Inflammatory macrophage treated with lipopolysaccharide for 1 hour (primary cell): ENCODE measurements at places on chromosomes 11 and 22.

- DNase-seq: no peak
Observed at GRCh38 chr11:64842366-64842759, 2.1 kb downstream of the CDC42BPG start.

GRCh38 chr11:86219311-86220193, 25.0 kb upstream of the EED start:
- DNase-seq: no peak

- no peak for DNase-seq
Observed at GRCh38 chr11:133968300-133968699, 11.5 kb upstream of the IGSF9B start.

DNA sequence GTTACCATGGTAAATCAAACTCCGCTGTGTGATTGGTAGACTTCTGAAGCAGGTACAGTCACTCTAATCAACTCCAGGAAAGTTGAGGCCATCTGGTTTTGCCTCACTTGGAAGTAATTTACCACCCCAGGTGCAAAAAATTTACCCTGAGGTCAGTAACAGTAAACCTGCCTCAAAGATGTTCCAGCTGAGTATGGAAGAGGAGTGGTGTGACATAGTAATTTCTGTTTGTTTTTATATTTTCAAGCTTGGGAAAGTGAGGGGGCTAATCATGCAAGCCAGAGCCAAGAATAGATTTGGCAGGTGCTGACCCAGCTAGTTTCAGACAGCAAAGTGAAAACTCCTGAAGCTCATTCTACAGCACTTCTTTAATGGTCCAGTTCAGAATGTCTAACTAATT, 691.6 kb downstream of the NTM start:
- DNase-seq: no peak

GRCh38 chr11:111944651-111945051, 7.5 kb downstream of the DIXDC1 start:
- peak; percentile 21 for DNase-seq

DNA sequence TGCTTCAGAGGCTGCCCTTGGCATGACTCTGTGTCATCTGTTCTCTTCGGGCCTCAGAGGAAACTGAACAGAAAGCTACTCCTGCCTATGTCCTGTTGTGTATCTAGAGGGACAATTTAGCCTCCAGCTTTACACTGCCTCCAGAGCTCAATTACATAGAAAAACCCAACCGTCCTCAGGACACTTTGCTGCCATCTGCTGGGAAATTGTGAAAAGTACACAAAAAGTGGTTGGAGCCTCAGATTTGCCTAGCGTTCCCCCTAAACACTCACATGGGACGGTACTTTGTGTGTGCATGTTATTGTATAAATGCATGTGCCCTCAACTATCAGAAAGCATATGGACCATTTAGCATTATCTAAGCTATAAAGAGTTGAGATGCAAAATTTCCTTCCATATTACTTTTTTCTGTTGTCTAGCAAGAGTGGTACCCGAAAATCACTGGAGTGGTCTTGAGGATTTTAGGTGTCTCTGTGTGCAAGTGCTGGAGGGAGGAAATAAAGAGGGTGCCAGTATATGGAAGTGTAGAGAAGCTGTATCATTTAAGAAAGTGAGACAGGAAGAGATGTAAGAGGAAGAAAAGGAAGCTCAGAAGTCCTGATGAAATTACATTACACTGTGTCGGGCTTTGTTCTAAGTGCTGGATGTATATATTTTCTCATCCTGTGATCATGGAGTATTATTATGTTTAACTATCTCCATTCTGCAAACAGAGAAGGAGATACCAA, 8.7 kb upstream of the MS4A4E start:
- peak; percentile 80 for DNase-seq

- no peak for DNase-seq
Observed at GRCh38 chr22:48918585-48919186, 909.0 kb downstream of the BRD1 start.

- DNase-seq: no peak
Observed at GRCh38 chr11:88534185-88534584, 196.6 kb upstream of the CTSC start.

- no peak for DNase-seq
Observed at GRCh38 chr11:61495801-61496601, 12.5 kb upstream of the LRRC10B start.

DNA sequence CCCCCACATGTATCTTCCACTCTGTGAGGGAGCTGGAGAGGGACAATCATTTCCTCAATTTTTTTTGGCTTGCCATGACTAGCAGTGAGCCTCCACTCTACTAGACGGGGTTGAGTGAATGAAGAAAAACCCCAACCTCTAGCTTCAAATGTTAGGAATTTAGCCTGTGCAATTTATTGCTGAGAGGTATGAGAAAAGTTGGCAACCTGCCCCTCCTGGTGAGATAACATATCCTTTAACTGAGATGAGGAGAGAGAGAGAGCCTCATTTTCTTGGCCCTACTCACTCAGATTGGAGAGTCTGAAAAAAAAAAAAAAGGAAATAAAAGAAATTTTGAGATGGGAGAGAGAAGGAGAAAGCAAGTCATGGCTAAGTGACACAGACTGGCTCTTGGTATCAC, 218.2 kb upstream of the CARD18 start:
- DNase-seq: no peak

DNA sequence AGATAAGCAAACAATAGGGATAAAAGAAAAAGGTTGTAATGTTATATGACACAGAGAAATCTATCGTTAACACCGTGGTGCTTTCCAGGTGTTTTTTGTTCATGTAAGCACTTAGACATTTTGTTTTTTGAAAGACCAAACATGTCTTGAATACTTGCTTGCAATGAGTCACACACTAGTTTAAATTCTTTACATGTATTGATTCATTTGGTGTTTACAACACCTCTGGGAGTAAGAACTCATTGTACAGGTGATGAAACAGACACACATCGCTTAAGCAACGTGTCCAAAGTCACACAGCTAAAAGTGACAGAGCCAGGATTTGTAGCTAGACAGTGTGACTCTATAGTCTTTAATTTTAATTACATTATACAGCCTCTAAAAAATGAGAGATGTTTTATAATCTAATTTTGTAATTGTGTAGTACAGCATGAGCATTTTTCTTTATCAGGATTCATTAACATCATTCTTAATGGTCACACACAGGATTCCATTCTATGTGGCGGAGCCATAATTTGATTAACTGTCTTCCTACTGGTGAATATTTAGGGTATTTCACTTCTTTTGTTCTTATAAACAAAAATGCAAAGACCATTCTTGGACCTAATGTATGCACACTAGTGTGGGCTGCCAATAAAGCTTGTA, 148.8 kb downstream of the DBX1 start:
- no peak for DNase-seq

GRCh38 chr11:370070-370941, 1.0 kb downstream of the B4GALNT4 start:
- DNase-seq: no peak

DNA sequence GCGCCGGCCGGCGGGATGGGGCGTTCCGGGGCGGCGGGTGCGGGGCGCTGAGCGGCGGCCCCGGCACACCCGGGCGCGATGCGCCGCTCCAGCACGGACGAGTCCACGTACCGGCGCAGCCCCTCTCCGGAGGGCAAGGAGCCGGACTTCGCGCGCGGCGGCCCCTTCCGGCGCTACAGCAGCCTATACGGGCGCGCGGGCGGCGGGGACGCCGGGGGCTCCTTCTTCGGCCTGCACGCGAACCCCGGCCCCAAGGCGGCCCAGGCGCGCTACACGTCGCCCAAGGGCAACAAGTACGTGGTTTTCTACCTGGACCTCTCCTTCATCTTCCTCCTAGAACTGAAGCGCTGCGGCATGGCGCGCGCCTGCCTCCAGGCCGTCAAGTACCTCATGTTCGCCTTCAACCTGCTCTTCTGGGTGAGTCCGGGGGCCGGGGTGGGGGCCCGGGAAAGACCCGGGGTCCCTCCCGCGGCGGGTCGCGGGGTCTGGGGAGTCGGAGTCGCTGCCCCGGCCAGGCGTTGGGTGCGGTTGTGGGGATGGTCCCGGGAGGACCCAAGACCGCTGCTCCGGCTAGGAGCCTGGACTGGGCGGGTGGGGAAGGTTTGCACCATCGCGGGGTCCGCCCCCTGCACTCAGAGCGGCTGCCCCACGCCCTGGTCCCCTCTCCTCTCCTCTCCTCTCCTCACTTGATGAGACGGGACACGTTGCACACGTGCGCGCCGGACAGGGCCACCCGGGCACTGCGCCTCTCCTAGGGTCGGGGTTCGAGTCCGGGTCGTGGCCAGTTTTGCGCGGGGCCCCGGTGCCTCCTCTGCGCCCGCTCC, 7.5 kb downstream of the TSPAN4 start:
- no peak for DNase-seq

- no peak for DNase-seq
Observed at GRCh38 chr11:9075556-9075955, 15.8 kb downstream of the SCUBE2 start.

GRCh38 chr22:43314611-43315010, 28.6 kb downstream of the SCUBE1 start:
- no peak for DNase-seq

GRCh38 chr11:126211236-126212088, at the start of the genes FAM118B and RPUSD4:
Gene FAM118B (plus strand): TSS chr11:126211782. CDS start chr11:126235002, 23,220 bp downstream.
Gene RPUSD4 (minus strand): TSS chr11:126211650. CDS start chr11:126211638, 12 bp downstream.
- DNase-seq: peak; percentile 96

DNA sequence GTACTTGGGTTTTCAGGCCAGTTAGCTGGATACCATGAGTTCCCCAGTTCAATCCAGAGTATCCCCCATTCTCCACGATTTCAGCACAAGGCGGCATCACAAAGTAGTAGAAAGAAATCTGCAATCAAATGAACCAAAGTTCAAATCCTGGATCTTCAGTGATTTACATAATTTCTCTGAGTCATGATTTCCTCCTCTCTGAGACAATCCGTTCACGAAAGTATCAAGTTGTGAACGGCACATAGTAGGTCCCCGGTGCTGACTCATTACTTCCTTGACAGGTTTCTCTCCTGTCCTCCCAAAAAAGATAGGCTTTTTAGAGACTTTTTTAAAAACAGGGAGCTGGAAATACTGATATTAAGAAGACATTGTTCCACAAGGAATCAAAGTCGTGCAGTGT, 69.1 kb upstream of the AKIP1 start:
- no peak for DNase-seq

GRCh38 chr11:82909015-82909640, 7.6 kb downstream of the DDIAS start:
- DNase-seq: no peak

DNA sequence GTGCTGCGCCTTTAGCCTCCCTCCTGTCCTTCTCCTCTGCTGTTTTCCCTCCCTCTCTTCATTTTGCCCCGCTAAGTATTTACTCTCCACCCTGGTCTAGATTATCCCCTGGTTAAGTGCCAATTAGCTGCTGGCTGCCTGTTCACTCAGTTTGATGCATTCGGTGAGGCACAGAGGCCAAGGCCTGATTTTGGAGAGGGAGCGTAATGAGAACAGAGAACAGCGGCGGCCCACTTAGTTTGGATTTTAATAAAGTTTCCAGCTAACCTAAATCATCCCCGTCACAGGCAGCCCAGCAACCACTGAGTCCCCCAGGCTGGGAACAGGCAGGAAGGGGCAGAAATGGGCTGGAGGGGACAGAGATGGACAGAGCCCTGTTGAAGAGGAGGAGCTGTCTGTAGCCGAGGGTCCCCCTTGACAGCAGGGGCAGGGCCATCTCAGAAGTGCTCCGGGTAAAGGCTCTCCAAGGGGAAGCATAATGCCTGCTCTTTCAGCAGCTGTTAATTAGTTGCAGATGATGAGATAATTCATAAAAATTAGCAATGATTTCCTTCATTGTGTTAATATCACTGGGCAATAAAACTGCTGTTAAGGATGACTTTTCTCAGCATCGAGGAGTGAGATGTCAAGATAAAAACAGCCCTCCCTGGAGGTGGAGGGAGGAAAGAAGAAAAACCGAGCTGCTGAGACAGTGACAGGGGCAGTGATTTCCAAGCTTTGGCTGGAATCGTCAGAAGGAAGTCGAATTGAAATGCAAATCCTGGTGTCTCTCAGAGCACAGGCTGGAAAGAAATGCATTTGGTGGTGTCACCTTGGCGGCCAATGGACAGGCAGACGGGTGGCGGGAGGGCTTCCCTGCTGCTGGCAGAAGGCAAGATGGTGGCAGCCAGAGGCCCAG, 170.1 kb downstream of the GRIK4 start:
- DNase-seq: no peak

DNA sequence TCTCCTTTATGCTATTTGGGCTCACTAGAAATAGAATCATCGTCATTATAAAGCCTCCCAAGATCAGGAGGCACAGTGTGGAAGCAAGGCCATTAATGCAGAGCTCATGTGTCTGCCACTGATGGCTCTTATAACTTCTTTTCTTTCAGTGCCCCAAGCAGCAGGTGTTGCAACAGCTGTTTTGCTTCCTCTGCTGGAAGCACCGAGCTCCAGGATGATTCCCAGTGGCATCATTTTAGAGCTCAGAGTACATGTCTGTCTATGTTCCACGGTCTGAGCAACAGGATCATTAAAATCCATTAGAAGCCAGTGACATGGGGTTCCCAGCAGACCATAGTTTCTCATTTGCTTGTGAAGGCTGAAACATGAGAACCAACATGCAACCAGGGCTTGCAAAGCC, 803.0 kb upstream of the FAT3 start:
- DNase-seq: no peak

GRCh38 chr11:42974510-42975179, 337.2 kb upstream of the API5 start:
- no peak for DNase-seq

GRCh38 chr11:69382131-69383128, 88.5 kb downstream of the MYEOV start:
- no peak for DNase-seq

- DNase-seq: no peak
Observed at GRCh38 chr11:76166314-76166713, 40.0 kb downstream of the WNT11 start.

DNA sequence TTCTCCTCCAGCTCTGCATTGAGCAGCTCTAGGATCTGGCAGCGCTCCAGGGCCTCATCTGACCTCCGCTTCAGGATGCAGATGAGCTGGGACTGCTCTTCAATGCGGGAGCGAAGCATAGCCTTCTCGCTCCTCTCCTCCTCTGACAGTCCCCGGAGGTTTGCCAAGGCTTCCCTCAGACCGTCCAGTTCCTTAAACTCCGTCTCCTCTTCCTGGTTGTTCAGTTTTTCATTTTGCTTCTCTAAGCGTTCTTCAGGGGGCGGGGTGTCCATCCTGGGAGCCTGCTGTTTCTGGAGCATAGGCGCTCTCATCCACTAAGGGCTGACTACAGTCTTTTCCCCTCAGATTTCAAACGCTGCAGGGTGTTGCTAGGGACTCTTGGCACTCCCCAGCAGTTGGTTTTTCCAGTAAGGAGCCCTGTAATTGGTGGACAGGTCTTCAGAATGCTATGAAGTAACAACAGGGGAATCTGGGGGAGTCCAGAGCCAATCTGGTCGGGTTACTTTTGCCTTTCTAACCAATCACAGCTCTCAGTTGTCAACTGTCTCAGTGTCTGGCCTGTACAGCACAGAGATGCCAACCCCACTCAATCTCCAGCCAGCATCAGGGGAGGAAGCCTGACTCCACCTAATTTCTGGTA, at the start of gene CCDC89:
TSS of gene CCDC89 (minus strand) at position 376 of the 640 bp plus-strand sequence. CDS start at position 311, 65 bp downstream.
- DNase-seq: no peak

DNA sequence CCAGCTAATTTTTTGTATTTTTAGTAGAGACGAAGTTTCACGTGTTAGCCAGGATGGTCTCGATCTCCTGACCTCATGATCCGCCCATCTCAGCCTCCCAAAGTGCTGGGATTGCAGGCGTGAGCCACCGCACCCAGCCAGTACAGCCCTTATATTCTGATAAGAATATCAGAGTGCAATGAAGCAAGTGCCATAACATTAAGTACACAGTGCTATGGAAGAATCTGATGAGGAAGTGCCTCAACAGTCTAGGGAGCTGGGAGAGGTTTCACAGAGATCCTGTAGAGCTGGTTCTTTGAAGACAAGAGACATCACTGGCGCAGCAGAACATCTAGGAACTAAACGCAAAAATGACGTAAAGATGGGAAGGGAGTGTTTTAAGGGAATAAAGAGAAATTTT, 2.1 kb downstream of the RTCB start:
- no peak for DNase-seq
